Natural killer cell treated with Interleukin-12 subunit alpha and Interleukin-12 subunit beta and Interleukin-15 and Interleukin-18, amount 100 ng/mL, for 72 hours (primary cell): ENCODE measurements at places on chromosomes 4 and X. TPM values are rescaled to one million over a fixed set of nuclear protein-coding genes. Genes with fewer than 3 reads are reported as not detected.

JAKMIP1 gene
- total RNA-seq = 66.7 TPM

MAGEE1 gene
- total RNA-seq = 2.0 TPM

SMIM9 gene
- not detected for total RNA-seq

NOP14 gene
- 91.5 TPM for total RNA-seq

PCDH10 gene
- not detected for total RNA-seq

GPR173 gene
- total RNA-seq = not detected

PRR27 gene
- total RNA-seq = not detected
